Activated CD8-positive, alpha-beta memory T cell treated with anti-CD3 and anti-CD28 coated beads for 24 hours (primary cell): ENCODE measurements at places on chromosomes 7 and 10.

GRCh38 chr7:68224041-68224741, 1227.6 kb downstream of the TYW1 start:
- DNase-seq: no peak

GRCh38 chr7:37920305-37920848, at the start of gene EPDR1:
Gene EPDR1, plus strand, starts transcription at chr7:37920640. Its CDS starts 300 bp downstream, at chr7:37920940.
- DNase-seq: peak; percentile 65

DNA sequence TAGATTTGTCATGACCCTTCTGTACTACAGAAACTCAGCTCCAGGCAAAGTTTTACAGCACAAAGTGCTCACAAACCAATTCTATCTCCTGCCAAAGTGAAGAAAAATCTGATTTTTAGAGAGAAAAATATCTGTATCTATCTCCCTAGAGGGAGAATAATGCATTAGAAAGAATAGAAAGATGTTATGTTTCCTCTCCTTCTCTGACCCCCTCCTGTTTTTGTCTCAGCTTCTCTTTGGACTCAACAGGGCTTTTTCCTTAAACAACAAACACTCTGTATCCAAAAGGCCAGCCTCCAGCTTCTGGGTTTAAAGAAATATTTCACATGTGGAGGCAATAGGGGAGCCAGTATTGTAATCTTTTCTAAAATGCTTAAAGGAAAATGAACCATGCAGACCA, 627.4 kb downstream of the REEP3 start:
- DNase-seq: no peak

DNA sequence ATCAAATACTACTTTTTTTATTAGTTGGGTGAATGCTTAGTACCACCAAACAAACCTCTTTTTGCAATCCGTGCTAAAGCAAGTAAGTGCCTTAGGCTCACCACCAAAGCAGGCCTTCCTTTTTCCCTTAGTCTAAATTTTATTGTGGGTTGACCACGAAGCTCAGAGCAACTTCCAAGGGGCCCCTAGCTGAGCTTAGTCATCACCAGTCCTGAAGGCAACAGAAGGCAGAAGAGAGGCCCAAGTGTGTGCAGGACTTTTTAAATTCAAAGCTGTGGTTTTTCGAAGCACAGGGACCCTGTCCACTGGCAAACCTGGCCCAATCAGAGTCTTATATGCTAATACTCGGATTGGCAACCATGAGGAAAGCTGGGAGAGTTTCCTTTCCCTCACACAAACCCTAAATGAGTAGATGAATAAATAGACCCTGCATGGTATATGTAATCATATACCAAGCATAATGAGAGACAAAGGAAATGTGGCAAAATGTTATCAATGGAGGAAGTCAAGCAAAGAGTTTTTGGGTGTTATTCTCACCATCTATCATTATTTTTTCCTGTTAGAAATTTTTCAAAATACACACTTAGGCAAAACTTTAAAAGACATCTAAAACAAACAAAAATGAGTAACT, 453.2 kb upstream of the GALNT17 start:
- no peak for DNase-seq

DNA sequence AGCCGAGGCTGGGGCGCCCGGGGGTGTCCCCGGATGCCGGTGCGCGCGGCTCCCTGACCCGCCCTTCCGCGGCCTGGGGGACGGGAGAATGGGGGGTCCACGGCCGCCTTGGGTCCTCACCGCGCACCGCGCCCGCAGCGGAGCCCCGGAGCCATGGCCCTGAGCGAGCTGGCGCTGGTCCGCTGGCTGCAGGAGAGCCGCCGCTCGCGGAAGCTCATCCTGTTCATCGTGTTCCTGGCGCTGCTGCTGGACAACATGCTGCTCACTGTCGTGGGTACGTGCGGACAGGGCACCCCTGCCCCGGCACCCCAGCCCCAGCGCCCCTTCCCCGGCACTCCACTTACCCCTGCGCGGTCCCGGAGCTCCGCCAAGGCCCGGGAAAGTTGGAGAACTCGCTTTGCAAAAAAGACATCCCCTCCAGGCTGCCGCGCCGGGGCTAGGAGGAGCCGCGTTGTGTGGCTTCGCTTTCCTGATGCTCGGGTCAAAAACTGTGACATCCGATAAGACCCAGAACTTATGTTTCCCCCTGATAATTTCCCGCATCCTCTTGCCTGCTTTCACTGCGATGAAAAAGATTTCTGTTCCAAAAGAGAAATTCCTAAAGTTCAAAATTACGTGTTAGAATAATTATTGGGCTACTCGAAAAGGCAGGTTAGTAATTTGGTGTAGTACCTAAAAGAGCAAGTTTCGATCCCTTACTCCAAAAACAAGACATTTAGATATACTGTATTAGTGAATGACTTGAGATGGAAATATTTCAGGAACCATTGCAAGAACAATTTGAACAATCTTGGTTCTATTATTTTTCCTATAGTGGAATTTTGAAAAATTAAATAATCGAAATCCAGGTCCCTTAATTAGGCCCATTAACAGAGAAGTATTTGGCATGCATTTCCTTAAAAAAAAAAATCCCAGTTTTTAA, 888 bp downstream of the SLC18A2 start:
- DNase-seq: no peak

DNA sequence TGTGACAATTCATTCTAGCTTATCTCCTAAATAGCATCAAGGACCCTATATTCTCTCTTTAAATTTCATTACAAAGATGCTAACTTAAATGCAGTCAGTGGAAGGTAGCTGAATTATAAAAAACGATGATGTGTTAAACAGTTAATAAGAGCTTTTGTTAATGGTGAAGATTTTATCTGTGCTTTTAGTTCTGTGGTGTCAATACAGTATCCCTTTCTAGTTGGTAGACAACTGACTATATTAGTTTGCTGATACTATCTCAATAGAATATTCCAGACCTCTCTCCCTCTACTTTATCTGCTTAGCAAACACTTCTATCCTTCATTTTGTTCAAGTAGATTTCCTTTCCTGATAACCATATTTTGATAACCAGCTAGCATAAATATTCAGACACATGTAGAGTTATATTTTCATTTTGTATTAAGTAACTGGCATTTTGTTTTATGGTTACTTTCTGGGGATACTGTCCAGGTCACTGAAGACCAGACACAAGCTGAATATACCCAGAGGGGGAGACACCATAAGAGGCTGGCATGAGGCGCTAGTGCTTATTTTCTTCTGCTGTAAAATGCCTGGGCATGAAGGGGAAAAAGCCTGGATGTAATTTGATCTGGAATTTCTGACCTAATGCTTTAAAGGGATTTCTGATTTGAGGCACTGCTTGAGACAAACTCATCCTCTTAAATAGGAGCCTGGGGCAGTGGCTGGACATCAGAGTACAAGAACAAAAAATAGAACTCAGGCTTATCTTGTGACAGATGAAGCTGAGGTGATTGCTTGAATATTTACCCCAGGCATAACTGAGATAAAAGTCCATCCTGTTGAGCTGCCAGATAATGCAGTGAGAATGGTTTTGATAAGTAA, 197.5 kb downstream of the MALRD1 start:
- DNase-seq: no peak

GRCh38 chr10:127047878-127048238, 142.6 kb downstream of the DOCK1 start:
- no peak for DNase-seq

DNA sequence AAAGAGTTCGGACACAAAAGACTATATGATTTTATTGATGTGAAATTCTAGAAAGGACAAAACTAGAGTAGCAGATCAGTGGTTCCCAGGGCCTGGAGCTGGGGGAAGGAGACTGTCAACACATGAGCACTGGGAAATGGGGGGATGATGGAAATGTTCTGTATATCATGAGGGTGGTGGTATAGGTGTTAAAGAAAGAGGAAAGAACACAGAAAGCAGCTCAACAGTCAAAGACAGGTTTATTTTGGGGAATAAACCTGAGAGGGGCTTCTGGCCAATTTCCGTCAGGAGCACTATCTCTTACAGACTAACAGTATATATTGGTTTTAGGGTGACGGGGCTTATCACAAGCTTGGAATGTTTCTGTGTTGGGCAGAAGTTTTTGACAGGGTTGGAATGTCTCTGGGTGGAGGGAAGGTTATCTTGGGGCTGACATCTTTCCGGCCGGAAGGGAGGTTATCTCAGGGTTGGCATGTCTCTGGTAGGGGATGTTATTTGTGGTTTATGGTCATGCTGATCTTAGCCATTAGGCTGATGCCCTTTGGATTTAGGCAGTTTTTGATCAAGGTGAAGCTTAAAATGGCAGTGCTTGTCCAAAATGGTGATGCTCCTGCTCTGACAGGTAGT, 254.6 kb upstream of the NRP1 start:
- no peak for DNase-seq

DNA sequence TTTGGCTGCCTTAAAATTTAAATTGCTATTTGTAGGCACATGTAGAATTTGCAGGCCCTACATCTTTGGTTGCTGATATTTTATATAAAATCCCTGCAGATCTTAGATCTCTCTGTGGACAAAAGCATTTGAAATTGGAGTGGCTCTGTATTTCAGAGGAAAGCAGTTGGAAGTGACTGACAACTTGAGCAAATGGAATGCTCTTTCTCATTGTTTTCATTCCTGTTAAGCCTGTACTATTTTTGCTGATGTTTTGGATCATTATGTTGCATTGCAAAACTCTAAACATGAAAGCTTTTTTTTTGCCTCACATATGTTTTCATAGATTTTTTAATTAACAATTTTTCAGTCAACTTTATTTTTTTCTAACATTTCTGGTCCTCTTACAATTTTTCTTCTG, 251.2 kb upstream of the MDFIC start:
- no peak for DNase-seq

DNA sequence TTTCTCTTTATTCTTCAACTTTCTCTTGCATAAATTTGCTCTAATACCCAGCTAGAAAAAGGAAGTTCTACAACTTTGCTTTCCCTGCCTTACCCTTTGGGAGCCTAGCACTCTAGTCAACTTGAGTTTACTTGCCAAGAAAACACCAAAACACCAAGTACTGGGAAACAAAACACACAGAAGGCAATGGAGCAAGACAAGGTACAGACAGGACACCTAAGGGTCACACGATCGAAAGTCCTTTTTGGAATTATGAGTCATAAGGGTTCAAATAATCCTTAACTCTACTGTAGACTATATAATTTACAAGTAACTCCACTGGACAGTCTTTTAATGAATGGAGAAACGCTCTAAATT, 42.6 kb upstream of the ANAPC16 start:
- DNase-seq: no peak

DNA sequence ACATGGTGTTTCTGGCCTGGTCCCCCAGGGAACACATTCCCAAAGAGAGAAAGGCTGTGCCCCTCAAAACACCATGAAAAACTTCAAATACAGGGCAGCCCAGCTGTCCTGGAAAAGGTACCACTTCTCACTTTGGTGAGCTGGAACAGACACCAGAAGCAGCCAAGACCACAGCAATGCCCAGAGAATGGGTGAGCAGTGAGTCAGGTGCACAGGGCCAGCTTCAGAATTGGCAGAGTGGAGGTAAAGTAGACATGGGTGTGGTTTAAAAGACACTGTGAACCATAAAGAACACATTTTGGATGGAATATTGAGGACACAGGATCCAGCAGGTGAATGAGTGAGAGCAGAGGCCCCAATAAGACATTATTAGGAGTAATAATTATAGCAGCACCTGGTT, 51.3 kb downstream of the FAM13C start:
- DNase-seq: no peak

DNA sequence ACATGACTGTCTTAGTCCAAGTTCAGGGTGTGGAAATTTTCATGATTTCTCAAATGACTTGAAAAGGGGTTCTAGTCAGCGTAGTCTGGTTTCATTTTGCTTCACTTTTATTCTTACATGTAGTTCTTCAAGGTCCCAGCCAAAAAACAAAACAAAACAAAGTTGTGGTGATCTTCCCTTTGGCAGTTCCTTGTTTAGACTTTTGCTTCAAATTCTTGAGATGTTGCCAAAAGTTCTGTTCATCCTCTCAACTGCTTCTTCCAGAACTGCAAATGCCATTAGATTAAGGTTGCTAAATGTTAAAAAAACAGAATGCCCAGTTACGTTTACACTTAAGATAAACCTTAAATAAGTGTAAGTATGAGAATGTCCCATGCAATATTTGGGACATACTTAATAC, 370.8 kb upstream of the LRRTM3 start:
- DNase-seq: no peak

DNA sequence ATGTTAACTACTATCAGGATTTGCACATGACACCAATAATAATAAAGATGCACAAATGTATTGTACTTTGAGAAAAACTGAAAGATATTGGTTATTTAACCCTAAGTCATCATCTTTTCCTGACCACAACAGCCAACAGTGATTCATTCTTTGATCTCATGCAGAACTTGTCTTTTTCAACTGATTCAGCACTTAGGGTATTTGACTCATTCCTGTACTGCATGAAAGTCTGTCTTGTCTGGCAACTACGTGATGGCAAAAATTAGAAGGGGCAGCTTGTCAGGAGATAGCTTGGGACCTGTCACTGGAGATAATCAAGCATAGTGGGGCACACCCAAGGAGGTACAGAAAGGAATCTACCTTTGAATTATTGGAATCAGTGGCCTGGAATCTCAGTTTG, 77.8 kb upstream of the LRRC17 start:
- DNase-seq: no peak

- DNase-seq: no peak
Measured at GRCh38 chr7:17211307-17211836, 87.1 kb upstream of the AHR start.

DNA sequence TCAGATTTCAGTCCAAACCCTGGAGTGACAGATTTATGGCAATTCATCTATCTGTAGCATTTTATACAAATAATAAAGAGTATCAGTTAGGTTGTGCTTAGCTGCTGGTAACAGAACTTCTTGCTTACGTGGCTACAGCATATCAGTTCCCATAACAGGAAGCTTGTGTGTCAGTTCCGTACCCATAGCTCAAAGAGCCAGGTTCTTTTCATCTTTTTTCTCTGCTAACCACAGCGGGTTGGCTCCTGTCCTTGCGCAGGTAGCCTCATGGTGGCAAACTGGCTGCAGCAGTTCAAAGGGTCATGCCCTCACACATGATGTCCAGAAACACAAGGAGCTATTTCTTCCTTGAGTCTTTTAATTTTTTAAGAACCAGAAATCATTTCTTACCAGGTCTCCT, 1041.8 kb downstream of the GATA3 start:
- no peak for DNase-seq

DNA sequence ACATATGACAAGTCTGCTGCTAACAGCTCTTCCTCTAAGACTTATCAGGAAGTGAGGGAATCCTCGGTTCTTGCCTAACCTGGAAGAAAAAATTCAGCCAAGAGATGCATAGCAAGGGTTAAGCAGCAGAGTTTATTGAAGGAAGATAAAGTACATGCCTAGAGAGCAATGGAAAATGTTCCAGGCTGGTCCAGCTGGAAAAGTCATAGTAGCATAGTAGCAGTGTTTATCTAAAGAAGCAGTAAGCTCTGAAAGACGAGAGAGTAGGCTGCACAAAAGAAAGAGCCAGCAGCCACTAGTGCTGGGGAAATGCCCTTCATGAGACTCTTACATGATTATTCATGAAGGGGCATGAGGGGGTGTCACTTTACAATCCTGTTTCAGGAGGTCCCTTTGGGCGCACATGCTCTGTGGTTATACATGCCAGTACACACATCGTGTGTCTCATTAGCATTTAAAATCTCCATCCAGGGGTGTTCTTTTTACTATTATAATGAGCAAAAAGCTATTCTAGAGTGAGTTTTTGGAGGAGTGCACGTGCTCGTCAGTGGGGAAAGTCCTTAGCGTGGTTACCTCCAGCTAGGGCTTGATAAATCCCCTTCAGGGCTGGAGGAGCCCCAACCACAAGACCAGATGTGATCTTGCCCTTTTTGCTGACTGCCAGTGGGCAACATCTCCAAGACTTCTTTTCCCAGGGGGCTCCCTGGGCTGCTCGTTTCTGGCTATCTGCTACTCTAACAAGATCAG, 716.1 kb downstream of the PARD3 start:
- DNase-seq: peak; percentile 17

- no peak for DNase-seq
Measured at GRCh38 chr10:58956926-58957325, 219.5 kb upstream of the PHYHIPL start.

- no peak for DNase-seq
Measured at GRCh38 chr10:114026189-114027040, 17.3 kb upstream of the ADRB1 start.
